AG08395 (cell line): ENCODE measurements at places on chromosomes 3 and 15.
A peak's percentile ranks its signal among the peaks of the same experiment; 100 is the strongest.

DNA sequence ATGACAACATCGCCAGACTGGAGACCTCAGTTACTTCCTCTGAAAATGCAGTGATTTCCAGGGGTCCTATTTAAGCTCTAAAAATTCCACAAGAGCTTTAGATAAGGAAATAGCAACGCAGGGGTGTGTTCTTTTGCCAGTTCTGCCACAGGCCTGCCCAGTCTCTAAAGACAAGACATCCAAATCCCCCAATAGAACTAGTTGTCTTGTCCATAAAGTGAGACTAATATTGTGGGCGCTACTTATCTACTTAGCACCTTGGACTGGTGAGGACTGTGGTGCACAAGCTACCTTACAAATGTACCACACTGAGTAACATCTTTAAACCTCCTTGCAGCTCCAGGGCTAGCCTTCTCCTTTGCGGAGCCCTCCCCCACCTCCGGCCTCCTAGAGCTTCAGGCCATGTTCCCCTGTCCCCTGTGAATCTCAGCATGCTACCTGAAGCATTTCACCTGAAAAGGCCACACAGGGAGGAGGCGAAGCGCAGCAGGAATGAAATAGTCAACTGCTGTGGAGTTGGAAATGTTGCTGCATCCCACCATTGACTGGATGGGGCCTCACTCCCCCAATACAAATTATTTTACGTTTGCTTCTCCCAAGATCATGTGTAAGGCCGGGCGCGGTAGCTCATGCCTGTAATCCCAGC, 9.6 kb upstream of the LRRC2 start:
- DNase-seq = no peak

DNA sequence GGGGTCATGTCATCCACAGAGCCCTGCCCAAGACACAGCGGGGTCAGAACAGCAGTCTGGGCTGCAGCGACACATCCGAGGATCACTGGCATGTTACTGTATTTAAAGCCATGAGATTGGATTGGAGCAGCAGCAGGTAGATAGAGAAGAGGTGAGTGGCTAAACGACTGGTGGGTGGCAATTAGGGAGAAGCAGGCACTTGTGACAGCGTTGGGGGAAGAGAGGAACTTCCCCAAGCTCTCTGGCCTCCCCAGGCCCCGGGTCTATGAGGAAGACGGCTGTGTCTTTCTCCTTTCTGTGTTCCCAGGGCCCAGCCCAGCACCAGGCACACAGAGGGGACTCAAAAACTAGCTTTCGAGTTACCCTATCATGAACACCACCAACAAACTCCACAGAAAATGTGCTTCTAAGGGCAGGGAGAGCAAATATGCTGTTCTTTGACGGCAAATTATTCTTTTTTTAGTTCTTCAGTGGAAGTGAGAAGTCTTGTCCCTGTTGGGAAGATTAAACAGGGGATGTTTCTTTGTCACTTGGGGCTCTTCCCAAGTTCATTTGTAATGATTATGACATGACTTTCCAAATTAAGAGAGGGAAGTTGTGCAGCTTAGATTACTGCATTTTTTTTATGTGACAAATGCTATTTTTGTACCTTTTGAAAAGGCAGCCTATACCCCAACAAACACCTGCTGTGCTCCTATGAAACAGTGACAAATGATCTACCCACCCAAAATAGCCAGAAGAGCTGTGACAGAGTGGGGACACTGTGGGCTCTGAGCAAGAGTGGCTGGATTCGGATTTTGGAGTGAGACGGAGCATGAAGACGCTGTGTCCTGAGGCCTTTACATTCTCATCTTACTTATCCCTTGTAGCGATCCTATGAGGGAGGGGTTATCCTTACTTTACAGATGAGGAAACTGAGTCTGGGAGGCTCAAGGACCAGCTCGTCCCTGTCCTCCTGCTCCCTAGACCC, 7.2 kb upstream of the SYNM start:
- DNase-seq = no peak

GRCh38 chr3:34229876-34230275, 431.4 kb downstream of the PDCD6IP start:
- DNase-seq = no peak

DNA sequence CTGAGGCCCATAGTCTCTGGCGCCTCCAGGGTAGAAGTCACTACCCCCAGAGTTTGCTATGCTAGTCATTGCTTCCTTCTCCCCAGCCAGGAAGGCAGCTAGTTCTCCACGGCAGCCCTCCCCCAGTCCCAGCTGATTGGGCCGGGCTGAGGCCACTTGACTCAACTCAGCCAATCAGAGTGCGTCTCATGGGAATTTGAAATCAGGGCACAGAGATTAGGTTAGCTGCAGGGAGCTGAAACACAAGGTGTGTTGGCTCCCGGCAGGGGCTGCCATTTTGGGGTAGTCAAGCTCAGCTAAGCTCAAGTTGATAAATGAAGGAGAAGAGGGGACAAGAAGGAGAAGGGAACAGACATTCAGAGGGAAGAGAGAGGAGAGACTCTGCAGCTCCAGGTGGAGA, 32.8 kb downstream of the LINGO1 start:
- peak; percentile 43 for DNase-seq

- DNase-seq = peak; percentile 14
Measured at GRCh38 chr3:133662278-133662651, 524 bp upstream of the TOPBP1 start.

- no peak for DNase-seq
Measured at GRCh38 chr3:26562021-26562768, 60.4 kb upstream of the LRRC3B start.

DNA sequence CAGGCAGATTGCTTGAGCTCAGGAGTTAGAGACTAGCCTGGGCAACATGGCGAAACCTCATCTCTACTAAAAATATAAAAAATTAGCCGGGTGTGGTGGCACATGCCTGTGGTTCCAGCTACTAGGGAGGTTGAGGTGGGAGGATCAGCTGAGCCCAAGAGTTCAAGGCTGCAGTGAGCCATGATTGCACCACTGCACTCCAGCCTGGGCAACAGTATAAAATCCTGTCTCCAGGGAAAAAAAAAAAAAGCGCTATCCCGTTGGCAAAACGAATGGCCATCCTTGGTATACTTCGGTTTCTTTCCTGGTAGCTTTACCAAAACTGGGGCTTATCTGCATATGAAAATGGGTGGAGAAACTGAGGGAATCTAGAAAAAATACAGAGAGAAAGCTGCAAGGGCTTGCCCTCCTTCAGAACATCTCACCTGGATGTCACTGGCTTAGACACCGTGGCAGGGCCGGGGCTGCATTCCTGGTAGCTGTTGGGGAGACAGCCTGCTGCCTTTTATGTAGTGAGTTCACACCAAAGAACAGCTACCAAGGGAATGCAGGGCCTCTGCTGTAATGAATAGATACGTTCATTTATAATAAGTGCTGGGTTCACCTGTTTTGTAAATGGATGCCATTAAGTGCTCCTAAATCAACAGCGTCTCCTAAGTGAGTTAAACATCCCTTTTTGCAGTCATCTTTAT, 96.0 kb downstream of the IQSEC1 start:
- no peak for DNase-seq

DNA sequence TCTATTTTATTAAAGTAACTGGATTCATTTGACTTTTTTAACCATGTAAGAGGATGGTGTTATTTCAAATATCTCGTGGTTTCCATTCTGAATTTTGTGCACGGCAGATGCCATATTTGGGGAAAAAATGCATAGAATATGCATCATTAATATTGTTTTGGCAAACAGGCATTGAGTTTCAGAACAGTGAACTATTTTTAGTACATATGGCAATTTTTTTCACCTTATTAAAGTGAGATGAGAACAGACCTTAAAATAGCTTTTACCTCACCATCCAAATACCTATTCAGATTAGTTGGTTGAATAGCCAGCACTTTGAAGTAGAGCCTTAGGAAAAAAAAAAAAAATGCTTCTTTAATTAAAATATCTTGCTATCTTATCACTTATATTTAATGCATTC, 117.3 kb upstream of the FLNB start:
- no peak for DNase-seq

- no peak for DNase-seq
Measured at GRCh38 chr3:14145670-14146380, 21.0 kb downstream of the TMEM43 start.
